Hepatocyte (in vitro differentiated cells): ENCODE measurements at places on chromosomes 12 and 14.

- no peak for DNase-seq
Measured at GRCh38 chr14:65210822-65211182, 108.5 kb upstream of the MAX start.

DNA sequence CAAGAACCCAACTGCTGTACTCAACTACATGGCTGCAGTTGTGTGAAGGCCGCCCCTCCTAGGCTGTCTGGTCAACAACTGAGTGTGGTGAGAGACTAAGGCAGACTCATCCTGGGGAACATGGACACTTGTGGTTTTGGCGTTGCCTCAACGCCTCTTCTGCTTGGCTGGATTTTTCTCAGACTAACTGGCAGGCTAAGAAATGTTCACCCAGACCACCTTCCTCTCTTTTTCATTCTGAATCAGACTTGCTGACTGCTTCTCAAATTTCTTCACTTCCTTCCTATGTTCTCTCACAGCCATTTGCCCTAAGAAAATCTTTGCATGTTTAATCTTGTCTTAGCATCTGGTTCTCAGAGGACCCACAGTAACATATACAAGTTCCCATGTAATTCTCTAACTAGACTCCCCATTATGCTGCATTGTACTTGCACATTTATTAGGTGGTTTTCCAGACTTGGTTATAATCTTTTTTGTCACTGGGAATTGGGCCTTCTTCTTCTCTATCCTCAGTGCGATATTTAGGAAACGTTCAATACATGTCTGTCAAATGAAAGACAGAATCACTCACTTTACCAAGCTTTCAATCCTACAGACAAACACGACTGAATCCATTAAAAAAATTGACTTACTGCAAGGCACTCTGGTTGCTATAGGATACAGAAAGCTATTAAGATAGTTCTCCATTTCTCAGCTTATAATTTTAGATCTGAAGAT lies 327.6 kb downstream of the CCER1 start:
- no peak for DNase-seq

GRCh38 chr12:46693034-46693433 lies 132.8 kb downstream of the SLC38A4 start:
- no peak for DNase-seq

GRCh38 chr12:11965258-11965910 lies 105.4 kb upstream of the BCL2L14 start:
- no peak for DNase-seq

DNA sequence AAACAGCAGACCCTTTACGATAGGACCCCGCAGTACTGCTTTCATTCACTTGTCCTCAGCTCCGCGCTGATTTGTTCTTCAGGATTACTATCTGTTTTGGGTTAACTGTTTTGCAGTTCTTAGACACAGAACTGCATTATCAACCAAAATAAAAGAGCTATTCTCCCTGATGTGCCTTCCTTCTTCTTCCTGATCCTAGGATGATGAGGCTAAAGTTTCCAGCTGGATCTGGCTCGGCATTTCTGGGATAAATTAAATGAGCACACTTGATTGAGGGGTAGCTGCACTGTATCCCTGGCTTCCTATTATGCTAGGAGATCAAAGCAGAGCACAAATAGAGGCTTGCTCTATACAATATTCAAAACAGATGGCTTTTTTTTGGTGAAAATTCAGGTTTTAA lies 165.7 kb downstream of the FBXL14 start:
- DNase-seq: no peak
